Liver (tissue), 10 donors: ENCODE measurements at places on chromosomes 4 and X.
A peak's percentile ranks its signal among the peaks of the same experiment; 100 is the strongest.

DNA sequence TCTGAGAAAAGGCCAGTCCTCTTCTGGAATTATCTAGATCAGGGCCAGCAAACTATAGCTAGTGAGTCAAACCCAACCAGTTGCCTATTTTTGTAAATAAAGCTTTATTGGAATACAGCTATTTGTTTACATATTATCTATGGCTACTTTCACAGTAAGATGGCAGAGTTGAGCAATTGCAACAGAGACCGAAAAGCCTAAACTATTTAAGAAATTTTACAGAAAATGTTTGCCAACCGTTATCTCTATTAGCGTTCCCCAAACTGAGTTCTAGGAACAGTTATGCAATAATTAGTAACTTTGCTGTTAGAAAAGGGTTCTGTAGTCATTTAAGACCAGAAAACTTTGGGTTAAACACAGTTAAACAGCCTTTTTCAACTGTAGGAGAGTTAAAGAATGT lies 10.5 kb downstream of the TEX13B start:
- no peak for DNase-seq

DNA sequence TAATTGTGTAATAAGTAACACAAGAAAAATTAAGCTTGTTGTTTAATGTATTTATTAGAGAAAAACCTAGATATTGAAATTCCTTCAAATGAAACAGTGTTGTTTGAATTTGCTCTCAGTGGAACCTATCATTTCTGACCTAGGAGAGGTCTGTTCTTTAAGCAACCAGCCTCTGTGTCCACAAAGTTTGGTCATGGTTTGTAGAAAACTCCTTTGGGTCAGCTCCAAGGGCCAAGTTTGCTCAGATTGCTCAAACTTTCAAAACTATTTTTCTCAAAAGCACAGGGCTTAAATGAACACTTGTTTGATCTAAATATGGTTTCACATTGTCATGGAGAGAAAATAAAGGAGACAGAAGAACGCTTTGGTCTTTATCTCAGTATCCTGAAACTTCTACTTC lies 29.6 kb upstream of the RPL34 start:
- no peak for DNase-seq

GRCh38 chr4:147201016-147201415 lies 255.4 kb upstream of the TTC29 start:
- DNase-seq, result no peak

- no peak for DNase-seq
Observed at GRCh38 chr4:3517731-3518510, 14.3 kb downstream of the LRPAP1 start.

- DNase-seq, result no peak
Observed at GRCh38 chr4:127174616-127175015, 458.1 kb upstream of the INTU start.

GRCh38 chr4:16627999-16628398 lies 270.4 kb downstream of the LDB2 start:
- DNase-seq, result no peak

GRCh38 chr4:38411092-38411491 lies 252.9 kb upstream of the KLF3 start:
- DNase-seq, result no peak

DNA sequence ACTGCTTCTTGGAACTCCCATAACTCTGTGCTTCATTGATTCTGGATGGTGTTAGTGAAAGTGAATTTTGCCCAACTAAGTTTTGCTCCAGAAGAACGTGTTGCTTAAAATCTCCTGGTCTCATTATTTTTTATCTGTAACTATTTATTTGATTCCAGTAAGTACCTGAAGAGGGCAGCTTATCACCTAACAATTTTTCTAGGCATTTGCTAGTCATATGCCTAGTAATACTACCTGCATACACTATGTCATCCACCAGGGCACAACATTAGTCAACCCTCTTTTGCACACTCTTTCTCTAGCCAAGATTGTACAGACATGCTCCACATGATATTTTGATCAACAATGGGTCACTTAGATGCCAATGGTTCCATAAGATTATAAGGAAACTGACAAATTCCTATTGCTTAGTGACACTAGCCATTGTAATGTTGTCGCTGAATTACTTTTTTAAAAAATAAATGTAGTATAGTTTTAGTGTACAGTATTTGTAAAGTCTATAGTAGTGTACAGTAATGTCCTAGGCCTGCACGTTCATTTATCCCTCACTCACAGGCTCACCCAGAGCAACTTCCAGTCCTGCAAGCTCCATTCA lies 499.9 kb upstream of the AADAT start:
- no peak for DNase-seq

GRCh38 chrX:109848461-109849050 lies 115.5 kb upstream of the ACSL4 start:
- DNase-seq, result peak; percentile 43

DNA sequence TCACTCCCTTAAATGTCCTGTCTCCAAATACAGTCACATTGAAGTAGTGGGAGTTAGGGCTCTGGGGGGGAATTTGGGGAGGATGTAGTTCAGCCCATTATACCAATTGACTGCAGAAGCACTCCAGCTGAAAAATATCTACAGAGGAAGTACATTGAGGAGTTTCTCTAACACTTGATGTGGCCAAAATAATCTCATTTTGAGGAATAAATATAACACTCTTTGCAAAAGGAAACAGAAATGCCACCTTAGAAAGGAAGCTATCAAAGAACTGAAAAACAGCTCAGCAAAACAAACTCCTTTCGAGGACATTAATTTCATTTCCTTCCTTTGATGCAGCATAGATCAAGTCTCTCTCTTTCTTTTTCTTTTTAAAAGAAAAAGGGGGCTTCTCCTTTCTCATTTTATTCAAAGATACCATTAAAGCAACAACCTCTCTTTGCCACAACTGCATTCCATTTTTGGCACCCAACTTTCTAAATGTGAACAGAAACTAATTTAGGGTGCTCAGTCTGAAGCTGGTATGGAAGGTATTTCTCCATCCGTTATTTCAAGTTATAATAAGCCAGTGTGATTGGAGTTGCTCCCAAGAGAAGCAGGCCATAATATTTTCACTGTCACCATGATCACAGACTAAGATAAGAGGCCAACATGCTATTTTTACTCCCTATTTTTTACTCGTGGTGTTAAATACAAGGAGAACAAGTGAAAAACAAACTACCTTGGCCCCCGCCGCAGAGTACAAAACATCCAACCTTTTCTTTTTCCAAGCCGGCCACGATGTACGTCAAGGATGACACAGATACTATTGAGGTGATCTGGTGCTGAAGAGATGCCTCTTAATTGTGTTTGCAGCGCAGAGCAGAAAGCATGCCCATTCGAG lies 230.4 kb upstream of the GATB start:
- DNase-seq, result no peak

DNA sequence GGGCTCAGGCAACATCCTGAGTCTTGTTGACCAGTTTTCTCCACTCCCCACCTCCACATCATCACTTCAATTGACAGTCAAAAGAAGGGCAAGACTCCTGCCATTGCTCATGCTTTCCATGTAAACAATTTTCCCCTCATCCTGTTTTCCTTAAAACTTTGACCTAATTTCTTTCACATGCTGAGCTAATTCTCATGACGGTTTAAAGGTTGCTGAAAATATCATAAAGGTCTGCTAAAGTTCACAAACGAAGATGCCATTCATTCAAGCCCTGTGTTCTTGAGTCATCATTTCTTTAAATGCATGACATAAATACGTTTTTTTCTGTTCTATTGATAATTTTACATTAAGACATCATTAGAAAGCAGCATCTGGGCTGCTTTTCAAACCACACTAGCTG lies 353.9 kb downstream of the NKX6-1 start:
- no peak for DNase-seq

GRCh38 chr4:55017406-55017805 lies 108.0 kb downstream of the KDR start:
- no peak for DNase-seq

- no peak for DNase-seq
Observed at GRCh38 chrX:7085879-7086278, 61.6 kb upstream of the STS start.

DNA sequence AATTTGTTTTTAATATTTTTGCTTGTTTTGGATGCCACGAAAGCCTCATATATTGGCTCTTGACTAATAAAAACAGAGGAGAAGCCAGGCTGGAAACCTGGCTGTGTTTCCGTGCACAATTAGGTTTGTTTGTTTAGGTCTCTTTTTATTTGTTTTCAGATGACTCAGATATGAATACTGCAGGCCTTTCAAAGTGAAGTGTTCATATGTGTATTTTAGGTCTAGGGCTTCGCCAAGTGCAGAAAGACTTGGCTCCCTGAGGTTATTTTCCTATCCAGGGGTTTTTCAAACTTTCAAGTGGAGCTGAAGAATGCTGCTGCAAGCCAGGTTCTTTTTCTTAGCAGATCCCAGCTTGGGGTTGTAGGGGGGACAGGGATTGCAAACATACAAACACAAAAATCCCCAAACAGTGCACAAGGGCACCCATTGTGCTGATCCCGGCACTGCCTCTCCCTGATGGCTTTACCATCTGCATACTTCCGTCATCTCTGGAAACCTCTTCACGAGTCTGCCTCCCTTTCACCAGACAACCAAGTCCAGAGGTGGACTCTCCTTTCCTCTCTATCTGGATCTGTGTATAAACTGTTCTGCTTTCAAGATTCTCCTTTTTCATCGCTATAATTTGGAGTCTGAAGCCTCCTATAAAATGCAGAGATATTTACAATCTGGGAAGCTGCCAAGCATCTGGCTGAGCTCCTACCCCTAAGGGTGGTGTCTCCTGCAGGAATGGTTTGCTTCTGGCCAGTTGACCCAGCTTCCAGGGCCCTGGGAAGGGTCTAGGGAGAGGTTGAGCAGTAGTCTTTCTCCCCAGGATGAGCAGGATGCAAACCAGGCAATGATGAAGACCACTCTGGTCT lies 108.6 kb downstream of the SMIM20 start:
- no peak for DNase-seq

DNA sequence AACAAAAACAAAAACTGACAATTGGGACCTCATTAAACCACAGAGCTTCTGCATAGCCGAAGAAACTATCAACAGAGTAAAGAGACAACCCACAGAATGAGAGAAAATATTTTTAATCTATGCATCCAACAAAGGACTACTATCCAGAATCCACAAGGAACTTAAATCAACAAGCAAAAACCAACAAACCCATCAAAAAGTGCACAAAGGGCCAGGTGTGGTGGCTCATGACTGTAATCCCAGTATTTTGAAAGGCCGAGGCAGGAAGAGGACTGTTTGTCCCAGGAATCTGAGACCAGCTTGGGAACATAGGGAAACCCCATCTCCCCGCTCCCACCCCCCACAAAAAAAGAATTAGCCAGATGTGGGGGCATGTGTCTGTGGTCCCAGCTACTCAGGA lies 10.7 kb downstream of the C4orf51 start:
- no peak for DNase-seq

DNA sequence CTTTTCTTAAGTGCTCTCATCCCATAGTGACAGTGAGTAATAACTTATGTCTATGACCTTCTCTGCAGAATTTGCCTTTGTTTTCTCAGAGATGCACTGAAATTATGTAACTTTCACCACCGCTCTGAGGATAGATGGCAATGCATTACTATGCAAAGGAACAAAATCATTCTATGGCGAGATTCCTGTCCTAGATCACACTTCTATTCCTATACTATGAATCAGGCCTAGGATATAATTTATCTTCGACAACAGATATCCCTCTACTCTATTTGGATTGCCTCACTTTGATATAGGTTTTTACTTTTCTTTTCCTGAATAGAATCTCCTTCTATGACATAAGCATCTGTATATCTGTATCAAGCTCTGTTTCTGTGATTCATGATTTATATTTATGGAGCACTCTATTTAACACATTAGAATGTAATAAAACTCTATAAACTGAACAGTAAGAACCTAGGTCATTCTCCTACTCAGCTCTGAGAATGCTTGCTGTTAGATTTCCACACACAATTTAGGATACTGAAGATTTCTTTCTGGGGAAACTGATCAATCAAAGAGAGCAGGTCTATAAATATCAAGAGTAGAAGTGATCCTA lies 1082.3 kb upstream of the ADGRL3 start:
- no peak for DNase-seq

GRCh38 chrX:97538745-97539144 lies 655.0 kb downstream of the RPA4 start:
- DNase-seq, result no peak

DNA sequence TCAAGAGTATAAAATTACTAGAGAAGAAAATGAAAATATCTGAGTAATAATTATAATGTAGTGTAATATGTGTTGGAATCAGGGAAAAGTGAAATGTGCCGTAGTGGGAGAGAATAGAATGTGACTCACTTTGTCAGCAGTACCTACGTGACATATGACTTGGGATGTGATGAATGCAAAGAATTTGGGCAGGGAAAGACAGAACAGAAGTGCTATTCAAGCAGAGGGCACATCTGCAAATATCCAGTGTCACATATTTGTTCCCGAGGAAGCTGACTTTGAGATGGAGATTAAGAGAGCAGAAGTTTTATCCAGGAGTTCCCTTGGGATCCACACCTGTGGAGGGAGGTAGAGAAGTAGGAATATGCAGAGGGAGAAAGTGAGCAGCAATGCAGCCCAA lies 69.3 kb upstream of the HS3ST1 start:
- no peak for DNase-seq

GRCh38 chr4:137934911-137935310 lies 307.2 kb downstream of the SLC7A11 start:
- no peak for DNase-seq

GRCh38 chr4:155809835-155810234 lies 51.0 kb downstream of the GUCY1B1 start:
- no peak for DNase-seq

DNA sequence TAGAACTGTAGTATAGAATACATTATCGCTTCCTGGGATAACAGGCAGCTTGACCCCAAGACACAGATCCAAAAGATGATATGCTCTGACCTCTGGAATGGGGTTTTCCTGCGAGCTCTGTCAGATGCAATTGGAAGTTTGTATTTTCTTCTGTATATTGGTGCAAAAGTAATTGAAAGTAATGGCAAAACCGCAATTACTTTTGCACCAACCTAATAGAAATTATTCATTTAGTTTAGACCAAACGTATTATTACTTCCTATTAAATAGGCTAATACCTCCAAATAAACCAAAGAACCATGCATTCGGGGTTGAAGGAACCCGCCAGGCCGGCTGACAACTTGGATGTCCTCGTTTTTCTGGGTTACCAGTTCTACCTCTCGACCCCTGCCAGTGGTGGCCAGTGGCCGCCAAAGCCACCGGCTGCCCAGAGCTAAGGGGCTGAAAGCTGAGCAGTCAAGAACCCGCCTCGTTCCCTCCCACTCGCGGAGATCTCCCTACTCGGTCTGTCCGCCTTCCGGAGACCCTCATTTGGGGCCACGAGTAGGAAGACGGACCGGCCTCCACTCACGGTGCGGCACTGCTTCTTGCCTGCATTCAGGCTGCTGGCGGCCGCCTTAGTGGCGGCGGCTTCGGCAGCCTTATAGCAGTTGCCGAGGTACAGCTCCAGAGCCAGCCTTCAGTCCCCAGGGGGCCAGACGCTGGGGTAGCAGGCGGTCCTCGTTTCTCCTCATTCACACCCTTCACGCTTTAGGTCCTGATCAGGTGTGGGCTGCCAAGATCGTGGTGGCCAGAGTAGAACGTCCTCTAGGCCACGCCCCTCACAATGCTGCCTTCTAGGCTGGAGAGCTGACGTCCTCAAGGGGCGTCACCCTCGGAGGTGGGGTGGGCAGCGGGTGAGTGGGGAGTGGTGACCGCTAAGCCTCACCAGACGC lies 121.9 kb downstream of the RBMX2 start:
- peak; percentile 37 for DNase-seq

- DNase-seq, result no peak
Observed at GRCh38 chr4:154714339-154715040, 29.3 kb upstream of the LRAT start.

- DNase-seq, result no peak
Observed at GRCh38 chrX:122087341-122087740, 1039.9 kb downstream of the GLUD2 start.

- DNase-seq, result no peak
Observed at GRCh38 chr4:185062606-185063005, 44.3 kb downstream of the HELT start.

GRCh38 chrX:265502-265901 lies 15.7 kb upstream of the PLCXD1 start:
- DNase-seq, result no peak
